SJSA1 (cell line): ENCODE measurements at places on chromosomes 6 and 20. TPM values are rescaled to one million over a fixed set of nuclear protein-coding genes. Genes with fewer than 3 reads are reported as not detected.

DNA sequence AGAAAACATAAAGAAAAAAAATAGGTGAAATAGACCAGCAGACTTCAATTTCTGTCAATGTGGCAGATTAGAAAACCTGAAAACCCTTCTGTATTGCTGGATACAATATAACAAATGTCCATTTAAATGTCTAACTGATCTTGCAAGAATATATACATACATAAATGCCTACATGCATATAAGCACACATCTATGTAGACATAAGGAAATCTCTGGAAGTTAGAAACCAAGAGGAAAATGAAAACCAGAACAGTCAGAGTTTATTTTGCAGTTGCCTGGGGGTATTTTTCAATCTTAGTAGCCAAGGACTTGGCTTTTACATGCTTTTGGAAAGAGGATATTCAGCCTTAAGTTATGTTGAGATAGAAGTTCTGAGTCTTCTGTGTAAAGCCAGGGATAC lies 184.0 kb downstream of the RPS12 start:
- H3K4me3 ChIP-seq = no peak overlapping the region
- no peak overlapping the region for H3K27ac ChIP-seq
- H3K36me3 ChIP-seq = no peaks in the 10 kb centered on the region
- DNase-seq = no peak
- H3K4me1 ChIP-seq = no peaks in the 10 kb centered on the region
- no peaks in the 10 kb centered on the region for H3K27me3 ChIP-seq

DNA sequence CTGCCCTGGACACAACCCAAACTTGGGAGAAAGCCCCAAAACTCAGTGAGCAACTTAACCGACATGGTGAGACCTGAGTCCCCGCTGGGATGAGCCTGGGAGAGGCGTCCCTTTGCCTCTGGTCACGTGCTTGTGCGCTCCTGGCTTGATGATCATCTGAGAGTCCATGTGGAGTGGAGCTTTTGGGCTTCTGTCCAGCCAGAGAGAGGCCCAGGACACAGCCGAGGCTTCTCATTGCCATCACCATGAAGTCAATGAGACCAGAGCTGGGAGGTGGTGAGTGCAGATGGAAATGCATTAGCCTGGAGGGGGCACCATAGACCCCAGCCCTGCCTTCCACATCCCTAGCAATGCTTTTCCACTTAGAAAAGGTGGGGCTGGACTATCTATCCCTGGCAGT lies 250.0 kb downstream of the SLC24A3 start:
- no peak overlapping the region for H3K27ac ChIP-seq
- no peaks in the 10 kb centered on the region for H3K4me1 ChIP-seq
- no peak overlapping the region for H3K4me3 ChIP-seq
- H3K36me3 ChIP-seq = no peaks in the 10 kb centered on the region
- 0 out of 2 replicates have a peak, but pooled peaks cover 5% of the 10 kb centered on the region for H3K27me3 ChIP-seq

DNA sequence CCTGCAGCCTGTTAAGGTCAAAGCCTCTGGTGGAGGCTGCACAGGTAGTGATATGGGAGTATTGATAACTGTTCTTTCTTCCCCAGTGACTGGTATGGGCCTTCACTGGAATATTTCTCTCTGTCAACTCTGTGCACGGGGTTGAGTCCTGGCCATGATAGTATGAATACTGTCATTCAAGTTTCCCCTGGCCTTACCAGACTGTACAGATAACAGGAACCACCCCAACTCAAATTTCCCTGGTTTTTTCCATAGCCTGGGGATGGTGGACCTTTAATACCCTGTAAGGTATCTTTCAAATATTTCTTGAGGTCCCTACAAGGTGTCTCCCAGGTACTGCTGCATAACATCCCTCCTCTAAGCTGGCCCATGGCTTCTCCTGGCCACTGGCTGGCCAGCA lies 51.4 kb upstream of the TNFAIP3 start:
- H3K27me3 ChIP-seq = no peaks in the 10 kb centered on the region
- no peak for DNase-seq
- no peak overlapping the region for H3K27ac ChIP-seq
- no peaks in the 10 kb centered on the region for H3K36me3 ChIP-seq
- H3K4me1 ChIP-seq = peaks cover 29% of the 10 kb centered on the region

GRCh38 chr6:138336221-138336620 lies 41.5 kb upstream of the SMIM28 start:
- H3K4me1 ChIP-seq = no peaks in the 10 kb centered on the region
- no peaks in the 10 kb centered on the region; the same call in 1 of the 2 replicates for H3K27me3 ChIP-seq
- no peak overlapping the region for H3K27ac ChIP-seq
- no peak overlapping the region for H3K4me3 ChIP-seq
- no peak for DNase-seq
- no peaks in the 10 kb centered on the region for H3K36me3 ChIP-seq

GRCh38 chr6:80478030-80478429 lies 371.6 kb downstream of the BCKDHB start:
- H3K4me3 ChIP-seq = no peak overlapping the region
- peak overlapping the region; percentile 38 for H3K27ac ChIP-seq
- DNase-seq = no peak
- no peaks in the 10 kb centered on the region for H3K27me3 ChIP-seq
- H3K36me3 ChIP-seq = no peaks in the 10 kb centered on the region

GRCh38 chr6:30329331-30329730 lies 2.6 kb downstream of the TRIM39 start:
- no peak overlapping the region for H3K4me3 ChIP-seq
- DNase-seq = no peak
- peaks cover 36% of the 10 kb centered on the region for H3K36me3 ChIP-seq
- no peak overlapping the region for H3K27ac ChIP-seq
- peaks cover 15% of the 10 kb centered on the region for H3K4me1 ChIP-seq

DNA sequence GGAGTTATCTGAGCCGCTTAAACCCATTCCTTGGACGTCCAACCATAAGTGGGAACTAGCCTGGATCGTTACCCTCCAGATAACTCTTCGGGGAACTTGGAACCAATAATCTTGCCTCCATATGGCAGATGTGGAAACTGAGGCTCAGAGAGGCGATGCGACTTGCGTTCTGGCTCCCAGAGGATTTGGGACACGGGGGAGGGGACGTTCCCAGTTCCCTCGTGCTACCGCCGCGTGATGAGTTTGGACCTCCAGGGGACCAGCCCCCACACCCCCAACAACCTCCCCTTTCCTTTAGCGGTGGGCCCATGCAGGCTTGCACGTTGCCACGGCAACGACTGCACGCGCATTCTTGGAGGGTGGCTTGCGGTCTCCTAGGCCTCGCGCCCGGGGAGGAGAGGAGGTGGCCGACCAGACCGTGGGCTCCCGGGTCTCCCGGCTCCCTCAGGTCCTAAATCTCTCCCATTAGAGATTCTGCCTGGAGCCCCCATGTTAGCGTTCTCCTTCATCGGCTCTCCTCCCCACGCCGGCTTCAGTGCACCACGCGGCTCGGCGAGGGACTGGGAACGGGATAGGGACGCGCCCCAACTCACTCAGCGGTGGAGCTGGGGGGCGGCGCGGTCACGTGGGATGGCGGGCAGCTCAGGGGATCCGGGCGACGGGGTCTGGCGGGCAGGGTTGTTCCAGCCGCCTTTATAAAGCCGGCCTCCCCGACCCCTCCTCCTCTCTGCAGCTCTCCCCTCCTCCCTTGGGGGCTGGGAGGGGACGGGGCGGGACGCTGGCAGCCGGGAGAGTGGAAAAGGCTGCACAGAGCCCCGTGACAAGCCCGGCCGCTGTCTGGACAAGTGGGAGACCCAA lies at the start of gene PLTP:
Gene PLTP, minus strand, starts transcription at position 670 of the 858 bp plus-strand sequence. CDS start 703 bp downstream, outside the sequence.
- H3K4me1 ChIP-seq = peaks cover 13% of the 10 kb centered on the region
- no peaks in the 10 kb centered on the region for H3K27me3 ChIP-seq
- peak; percentile 74 for DNase-seq

DNA sequence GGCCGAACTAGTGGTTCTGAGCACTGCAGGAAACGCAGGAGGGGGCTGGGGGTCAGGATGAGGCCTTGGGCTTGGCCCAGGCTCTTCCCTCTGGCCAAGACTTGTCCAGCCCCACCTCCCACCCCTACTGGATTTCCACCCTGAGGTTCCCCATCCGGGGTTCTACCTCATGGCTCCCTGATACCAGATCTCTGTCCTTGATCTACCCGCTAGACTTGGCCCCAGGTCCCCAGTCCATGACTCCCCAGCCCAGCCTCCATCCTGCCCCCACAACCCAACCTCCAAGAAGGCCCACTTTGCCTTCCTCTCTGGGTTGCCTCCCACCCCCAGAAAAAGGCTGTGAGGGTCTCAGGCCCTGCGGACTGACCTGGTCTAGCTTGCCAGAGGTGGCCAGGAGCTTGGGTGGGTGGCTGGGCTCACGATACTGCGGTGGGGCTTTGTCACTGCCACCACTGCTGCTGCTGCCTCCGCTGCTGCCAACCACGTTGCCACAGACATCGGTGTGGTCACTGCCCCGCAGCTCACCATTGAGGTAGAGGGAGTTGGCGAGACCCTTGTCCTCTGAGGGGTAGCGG lies 6.8 kb upstream of the FASTKD5 start:
- H3K4me1 ChIP-seq = no peaks in the 10 kb centered on the region
- no peak for DNase-seq
- no peaks in the 10 kb centered on the region for H3K36me3 ChIP-seq
- H3K27ac ChIP-seq = no peak overlapping the region
- H3K4me3 ChIP-seq = no peak overlapping the region

The SLC17A2 gene
- total RNA-seq = not detected in 2 replicates

The SEC63 gene
- total RNA-seq = 16.7 and 21.2 TPM in 2 replicates

The TFAP2D gene
- not detected in 2 replicates for total RNA-seq

The EYA4 gene
- 0.05 TPM in 1 of 2 replicates, not detected in the other for total RNA-seq
